ENCODE measurements at places on chromosomes 12 and 14. TPM values are rescaled to one million over a fixed set of nuclear protein-coding genes. Genes with fewer than 3 reads are reported as not detected.

DNA sequence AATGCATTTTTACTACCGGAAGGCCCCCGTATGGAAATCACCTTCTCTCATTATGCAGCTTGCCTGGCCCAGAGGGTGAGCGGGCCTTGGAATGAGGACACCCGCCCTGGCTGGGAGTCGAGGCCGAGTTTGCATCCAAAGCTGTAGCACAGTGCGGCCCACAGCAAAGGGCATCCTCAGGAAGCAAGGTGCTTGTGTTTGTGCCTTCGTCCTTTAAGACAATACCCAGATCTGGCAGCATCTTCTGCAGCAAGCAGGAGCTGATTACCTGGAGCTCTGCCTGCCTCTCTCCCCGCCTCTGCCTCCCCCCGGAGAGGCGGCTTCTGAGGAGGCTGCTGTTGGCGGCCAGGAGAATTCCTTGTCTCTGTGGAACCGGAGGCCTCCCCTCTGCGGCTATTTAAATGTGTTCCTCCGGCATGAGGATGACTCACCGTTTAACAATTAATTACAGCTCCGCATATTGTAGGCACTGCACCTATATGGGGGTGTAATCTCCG lies 145.3 kb downstream of the CACNA1C start:
- no peak for DNase-seq

DNA sequence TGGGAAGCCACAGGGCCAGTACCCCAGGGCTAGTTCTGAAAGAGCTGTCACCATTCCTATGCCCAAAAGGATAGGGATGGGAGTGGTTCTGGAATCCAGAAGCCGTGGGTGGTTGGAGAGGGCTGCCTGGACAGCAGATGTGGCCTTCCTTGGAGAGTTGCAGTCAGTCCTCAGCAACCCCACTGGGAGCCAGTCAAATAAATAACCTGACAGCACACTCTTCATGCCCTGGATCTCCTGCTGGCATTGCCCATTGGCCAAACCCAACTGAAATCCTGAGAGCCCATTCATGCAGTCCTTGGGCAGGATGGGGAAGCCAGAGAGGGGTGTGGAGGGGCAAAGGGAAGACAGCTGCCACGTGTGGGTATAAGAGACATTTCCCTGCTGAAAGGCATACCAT lies 128.2 kb downstream of the PTPN11 start:
- no peak for DNase-seq

- no peak for DNase-seq
Measured at GRCh38 chr14:55306938-55307589, 35.8 kb downstream of the FBXO34 start.

GRCh38 chr14:73833034-73833433 lies 18.6 kb upstream of the PTGR2 start:
- no peak for DNase-seq

- DNase-seq: peak; percentile 68
Measured at GRCh38 chr14:76958980-76959710, 69.4 kb downstream of the IRF2BPL start.

DNA sequence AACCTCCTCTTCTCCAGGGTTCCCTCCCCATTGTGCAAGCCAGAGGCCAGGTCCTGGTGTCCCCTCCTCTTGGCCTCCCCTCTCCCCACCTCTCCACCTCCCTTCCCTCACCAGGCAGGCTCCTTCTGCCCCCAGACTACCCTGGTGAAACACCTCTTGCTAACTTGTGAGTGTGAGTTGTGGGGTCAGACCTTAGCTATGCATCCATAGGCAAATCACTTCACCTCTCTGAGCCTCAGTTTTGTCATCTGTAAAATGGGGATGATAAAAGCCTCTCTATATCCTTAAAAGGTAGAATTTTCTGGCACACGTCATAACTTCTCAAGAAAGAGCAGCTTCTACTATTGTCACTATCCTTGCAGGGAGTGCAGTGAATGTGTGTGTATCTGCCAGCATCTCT lies 7.9 kb upstream of the DIO3 start:
- DNase-seq: no peak

- no peak for DNase-seq
Measured at GRCh38 chr12:76240281-76240680, 107.9 kb downstream of the BBS10 start.

DNA sequence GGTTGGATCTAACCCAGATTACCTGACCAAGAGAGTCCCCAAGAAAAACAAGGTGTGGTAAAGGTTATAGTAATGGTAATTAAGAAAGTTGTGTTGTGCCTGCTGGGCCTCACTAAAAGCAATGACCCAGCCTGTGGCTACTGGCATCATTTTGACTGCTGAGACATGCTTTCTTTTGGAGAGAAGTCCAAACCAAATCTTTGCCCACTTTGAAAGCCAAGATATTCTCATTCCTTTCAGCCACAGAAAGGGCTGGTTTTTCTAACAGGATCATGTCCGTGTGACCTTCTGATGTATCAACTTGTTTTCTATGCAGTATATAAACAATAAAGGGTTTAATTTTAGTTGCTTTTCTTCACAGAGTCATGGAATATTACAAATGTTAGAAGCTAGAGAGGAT lies 388.6 kb downstream of the RAD51B start:
- DNase-seq: no peak

DNA sequence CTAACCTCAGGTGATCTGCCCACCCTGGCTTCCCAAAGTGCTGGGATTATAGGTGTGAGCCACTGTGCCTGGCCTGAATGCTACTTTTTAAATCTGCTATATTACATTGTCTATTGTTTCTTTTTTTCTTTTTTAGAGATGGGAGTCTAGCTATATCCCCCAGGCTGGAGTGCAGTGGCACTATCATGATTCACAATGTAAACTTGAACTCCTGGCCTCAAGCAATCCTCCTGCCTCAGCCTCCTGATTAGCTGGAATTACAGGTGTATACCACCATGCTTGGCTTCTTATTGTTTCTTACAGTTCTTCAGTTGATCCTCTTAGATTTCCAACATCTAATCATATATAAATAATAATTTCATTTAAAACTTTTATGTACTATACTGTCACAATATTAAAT lies 15.3 kb upstream of the WDR20 start:
- no peak for DNase-seq

DNA sequence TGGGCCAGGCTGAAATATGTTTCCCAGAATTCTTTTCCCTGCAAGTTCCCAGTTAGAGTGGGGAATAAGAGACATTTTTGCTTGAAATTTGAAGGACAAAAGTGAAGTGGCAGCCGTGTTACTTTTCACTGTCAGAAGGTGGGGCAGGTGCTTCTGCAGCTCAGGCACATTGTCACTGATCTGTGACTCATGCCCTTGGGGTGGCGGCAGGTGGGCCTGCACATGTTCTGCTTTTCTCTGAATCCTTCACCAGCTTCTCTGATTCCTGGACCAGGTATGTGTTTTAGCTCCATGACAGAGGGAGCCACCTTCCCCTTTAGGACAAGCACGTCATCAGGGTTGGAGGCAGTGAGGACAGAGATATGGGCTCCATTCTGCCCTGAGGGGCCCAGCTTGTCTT lies 11.7 kb upstream of the KCNA5 start:
- DNase-seq: no peak

DNA sequence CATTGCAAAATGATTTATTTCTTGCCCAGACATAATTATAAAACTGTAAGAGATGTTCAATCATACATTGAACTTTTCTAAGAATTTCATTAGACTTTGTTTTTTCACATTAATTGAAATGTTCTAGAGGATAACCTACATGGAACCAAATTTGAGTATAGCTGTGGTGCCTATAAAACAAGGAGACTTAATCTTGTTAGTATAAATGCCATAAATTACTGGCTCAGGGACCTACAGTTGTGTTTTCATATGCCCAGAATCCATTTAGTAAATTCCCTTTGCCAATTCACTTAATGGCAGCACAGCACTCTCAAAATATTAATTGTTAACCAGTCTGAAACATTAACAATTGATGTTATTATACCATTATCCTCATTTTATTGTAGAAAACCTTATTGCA lies 488.5 kb downstream of the NELL2 start:
- no peak for DNase-seq

- DNase-seq: no peak
Measured at GRCh38 chr12:53985994-53986685, 1.2 kb downstream of the HOXC10 start.

- no peak for DNase-seq
Measured at GRCh38 chr12:96466939-96467751, 22.2 kb upstream of the CFAP54 start.

- no peak for DNase-seq
Measured at GRCh38 chr14:97414718-97415098, 617.5 kb downstream of the VRK1 start.

GRCh38 chr12:49357103-49357678 lies 10.1 kb upstream of the SPATS2 start:
- no peak for DNase-seq

DNA sequence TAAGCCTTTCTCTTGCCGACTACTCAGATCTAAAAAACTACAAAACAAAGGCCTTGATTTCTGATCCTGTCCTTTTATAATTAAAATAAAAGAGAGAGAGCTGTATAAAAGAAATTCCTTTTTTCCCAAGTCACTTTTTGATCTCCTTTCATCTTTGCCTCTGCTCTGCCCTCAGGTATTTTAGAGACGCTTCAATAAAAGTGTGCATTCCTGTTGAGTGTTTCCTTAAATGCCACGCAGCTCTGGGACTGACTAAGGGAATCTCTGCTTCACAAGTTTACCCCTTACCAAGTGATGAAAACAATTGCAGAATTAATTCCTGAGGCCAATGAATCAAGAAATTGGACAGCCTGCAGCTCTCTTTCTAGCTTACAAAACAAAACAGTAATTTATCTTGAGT lies 1109.8 kb downstream of the TMTC2 start:
- no peak for DNase-seq

- DNase-seq: no peak
Measured at GRCh38 chr12:54444206-54444605, 25.1 kb upstream of the ITGA5 start.

GRCh38 chr12:114919479-114919878 lies 235.5 kb upstream of the TBX3 start:
- no peak for DNase-seq

DNA sequence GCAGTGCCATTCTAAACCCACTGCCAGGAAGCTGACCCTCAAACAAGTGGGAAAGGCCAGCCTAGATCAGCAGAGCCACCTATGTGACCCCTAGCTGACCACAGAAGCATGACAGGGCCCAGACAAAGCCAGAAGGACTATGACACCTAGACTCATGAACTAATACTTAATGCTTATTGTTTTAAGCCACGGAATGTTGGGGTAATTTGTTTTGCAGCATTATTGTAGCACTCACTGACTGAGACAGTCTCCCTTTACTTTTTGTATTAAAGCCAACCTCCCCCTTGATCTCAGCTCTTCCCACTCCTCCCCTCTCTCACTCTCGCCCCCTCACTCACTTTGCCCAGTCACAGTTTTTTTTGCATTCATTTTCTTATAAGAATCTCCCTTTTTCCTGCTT lies 186.4 kb downstream of the RBM19 start:
- DNase-seq: no peak

- DNase-seq: no peak
Measured at GRCh38 chr12:40330180-40330579, 105.4 kb downstream of the LRRK2 start.

GRCh38 chr12:11542599-11542998 lies 106.9 kb upstream of the ETV6 start:
- DNase-seq: no peak

DNA sequence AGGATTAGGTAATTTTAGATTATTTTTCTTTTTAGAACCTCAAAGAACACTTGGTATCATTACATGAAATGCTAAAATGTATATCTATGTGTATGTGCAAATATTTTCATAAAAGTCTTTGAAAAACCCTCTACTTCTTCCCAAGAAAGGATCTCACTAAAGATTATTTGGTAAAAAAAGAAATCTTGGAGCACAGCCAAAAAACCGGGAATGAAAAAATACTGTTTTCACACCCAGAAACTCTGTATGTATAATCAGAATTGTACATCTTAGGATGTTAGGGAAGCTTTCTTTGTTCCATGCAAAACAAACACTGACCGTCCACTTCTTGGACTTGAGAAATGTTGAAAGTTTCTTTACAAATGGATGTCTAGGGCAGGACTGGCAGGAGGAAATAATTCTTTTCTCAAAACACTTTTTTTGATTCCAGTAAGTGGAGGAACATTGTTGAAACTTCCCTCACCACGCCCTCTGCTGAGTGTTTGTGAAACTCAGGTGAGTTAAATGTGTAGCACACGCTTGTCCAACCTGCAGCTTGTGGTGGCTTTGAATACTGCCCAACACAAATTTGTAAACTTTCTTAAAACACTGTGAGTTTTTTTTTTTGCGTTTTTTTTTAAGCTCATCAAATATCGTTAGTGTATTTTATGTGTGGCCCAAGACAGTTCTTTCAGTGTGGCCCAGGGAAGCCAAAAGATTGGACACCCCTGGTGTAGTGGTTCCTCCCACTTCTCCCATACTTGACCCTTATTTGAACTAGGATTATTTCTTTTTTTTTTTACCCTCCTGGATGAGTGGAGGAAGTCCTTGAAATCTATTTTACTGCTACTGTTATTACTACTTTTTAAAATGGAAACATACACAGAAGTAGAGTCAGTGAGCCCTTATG lies 26.6 kb downstream of the FBXO34 start:
- no peak for DNase-seq

DNA sequence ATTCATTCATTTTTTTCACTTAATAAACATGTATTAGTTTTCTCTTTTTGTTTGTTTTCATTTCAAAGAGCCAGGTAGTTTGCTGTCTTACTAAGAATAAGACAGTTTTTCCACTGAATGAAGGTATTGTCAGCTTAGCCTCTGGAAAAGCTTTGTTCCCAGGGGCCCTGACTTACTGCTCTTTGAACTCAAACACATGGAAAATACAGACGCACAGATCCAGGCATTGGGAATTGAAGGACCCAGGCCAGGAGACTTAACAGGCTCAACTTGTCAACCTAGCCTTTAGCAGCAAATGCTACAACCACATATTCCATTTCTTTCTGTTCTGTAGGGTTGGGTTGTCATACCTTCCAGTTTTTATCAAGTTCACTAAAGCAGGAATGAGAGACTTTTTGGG lies 38.5 kb upstream of the SLCO1C1 start:
- DNase-seq: no peak

DNA sequence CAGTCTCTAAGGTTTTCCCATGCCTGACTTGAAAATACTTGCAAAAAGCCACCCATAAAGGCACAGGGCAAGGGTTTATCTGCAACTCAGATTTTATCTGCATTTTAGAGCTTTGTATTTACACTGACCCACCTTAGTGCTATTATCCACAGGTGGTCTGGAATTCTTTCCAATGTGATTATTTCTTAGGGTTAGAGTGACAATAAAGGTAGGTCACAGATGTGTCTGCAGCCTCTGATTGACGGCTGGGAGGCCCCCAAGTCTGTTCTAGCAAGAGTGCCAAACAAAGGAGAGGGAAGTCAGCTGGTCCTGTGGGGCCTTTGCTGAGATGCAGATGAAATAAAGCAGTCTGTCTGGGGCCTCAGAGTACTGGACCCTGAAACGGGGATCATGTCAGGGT lies 64.0 kb downstream of the FRMD6 start:
- no peak for DNase-seq

GRCh38 chr12:76183459-76184186 lies 99.1 kb upstream of the NAP1L1 start:
- peak; percentile 56 for DNase-seq

Gene INSM2
- not detected for total RNA-seq

Gene CLEC4D
- not detected for total RNA-seq

Gene KCNMB4
- total RNA-seq: 2.6 TPM

Gene OTOGL
- total RNA-seq: 9.2 TPM

Gene TSHR
- total RNA-seq: not detected

Gene RNASE2
- total RNA-seq: 3.8 TPM

Gene AVPR1A
- 1.9 TPM for total RNA-seq

Gene AQP2
- total RNA-seq: 0.09 TPM

Gene C12orf50
- total RNA-seq: not detected

Gene KRT83
- total RNA-seq: not detected
